ENCODE measurements at places on chromosomes 7 and 10. TPM values are rescaled to one million over a fixed set of nuclear protein-coding genes. Genes with fewer than 3 reads are reported as not detected.

DNA sequence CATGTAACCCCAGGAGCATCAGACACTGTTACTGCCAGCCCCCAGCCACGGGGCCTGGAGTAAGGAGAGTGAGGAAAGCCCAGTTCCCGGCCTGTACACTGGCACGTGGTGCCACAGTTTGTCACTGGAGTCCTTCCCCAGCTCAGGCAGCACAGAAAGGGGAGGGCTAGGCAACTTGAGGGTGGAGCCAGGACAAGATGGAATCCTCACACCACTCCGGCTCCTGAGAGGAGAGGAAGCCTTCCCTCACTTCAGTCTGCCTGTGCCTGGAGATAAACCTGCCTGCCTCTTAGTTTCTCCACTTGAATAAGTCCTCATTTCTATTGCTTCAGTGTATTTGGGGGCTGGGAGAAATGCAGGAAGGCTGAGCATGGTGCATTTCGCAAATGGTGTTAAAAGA, 176.0 kb downstream of the KIAA1217 start:
- H3K27me3 ChIP-seq = no peaks in the 10 kb centered on the region
- H3K36me3 ChIP-seq = no peaks in the 10 kb centered on the region
- DNase-seq = no peak
- no peak overlapping the region for H3K4me3 ChIP-seq

SPDYE8 gene
- total RNA-seq = not detected

GRCh38 chr10:77836299-77836820, 90.2 kb downstream of the DLG5 start:
- H3K27me3 ChIP-seq = no peaks in the 10 kb centered on the region
- H3K4me3 ChIP-seq = no peak overlapping the region
- H3K36me3 ChIP-seq = no peaks in the 10 kb centered on the region

DNA sequence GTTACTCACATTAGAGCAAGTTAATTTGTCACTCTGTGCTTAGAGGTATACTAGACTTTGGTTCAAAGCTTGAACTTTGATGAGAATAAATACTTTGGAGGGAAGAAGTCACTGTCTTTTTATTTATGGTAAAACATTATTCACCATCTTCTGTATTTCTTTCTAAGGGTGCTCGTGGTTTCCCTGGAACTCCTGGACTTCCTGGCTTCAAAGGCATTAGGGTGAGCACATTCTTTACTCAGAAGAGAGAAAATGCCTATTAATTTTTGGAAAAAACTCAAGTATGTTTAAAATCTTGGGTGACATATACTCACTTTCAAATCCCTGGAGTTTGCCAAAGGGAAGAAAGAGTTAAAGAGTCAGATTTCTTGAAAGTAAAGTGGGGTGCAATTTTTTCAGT, 10.8 kb downstream of the COL1A2 start:
- H3K27me3 ChIP-seq = no peaks in the 10 kb centered on the region
- H3K27ac ChIP-seq = no peak overlapping the region
- H3K36me3 ChIP-seq = no peaks in the 10 kb centered on the region
- H3K4me3 ChIP-seq = no peak overlapping the region
- H3K4me1 ChIP-seq = no peaks in the 10 kb centered on the region

GRCh38 chr7:129055294-129055816, 444 bp upstream of the TNPO3 start:
- H3K36me3 ChIP-seq = no peaks in the 10 kb centered on the region
- DNase-seq = no peak
- peak overlapping the region; percentile 87 for H3K4me3 ChIP-seq

- H3K27ac ChIP-seq = no peak overlapping the region
- peaks cover 5% of the 10 kb centered on the region for H3K4me1 ChIP-seq
- no peak for DNase-seq
- H3K4me3 ChIP-seq = no peak overlapping the region
- H3K27me3 ChIP-seq = no peaks in the 10 kb centered on the region
- no peaks in the 10 kb centered on the region for H3K36me3 ChIP-seq
Measured at GRCh38 chr10:24438800-24439199, 229.9 kb downstream of the KIAA1217 start.

- no peak overlapping the region for H3K27ac ChIP-seq
- H3K27me3 ChIP-seq = no peaks in the 10 kb centered on the region
- peaks cover 29% of the 10 kb centered on the region for H3K4me1 ChIP-seq
- no peaks in the 10 kb centered on the region for H3K36me3 ChIP-seq
- no peak for DNase-seq
Measured at GRCh38 chr7:156918635-156919034, 25.7 kb upstream of the LMBR1 start.

ZNF487 gene
- 1.6 TPM for total RNA-seq

DNA sequence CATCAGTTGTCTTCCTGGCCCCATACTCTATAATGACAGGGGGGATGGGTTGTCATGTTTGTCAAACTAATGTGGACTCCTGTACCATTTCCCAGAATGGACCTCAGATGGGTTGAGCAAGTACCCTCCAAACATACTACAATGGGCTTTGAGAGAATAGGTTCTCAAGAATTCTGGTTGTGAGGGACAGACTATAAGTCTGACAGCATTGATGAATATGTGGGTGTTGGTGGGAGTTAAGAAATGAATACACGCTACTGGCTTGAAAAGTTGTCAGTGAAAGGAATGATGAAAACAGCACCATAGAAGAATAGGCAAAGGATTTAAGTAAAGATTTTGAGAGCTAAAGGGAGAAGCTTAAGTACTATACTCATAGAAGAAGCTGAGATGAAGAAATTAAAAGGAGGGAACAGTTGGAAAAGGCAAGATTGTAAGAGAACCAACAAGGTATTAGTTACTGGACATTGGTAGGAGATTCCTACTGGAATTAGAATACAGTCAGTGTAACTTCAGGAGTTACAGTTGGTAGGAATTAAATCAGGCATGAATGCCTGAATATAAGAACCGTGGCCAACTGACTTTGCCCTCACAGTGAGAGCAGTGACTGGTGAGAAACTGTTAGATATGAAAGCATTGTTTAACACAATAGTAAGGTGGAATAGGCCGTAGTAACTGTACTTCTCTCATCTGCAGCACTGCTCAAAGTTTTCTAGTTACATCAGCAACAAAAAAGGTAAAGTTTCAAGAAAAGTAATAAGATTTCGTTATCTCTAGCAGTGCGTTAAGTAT, 86.3 kb downstream of the LCOR start:
- H3K4me1 ChIP-seq = peaks cover 3% of the 10 kb centered on the region
- H3K36me3 ChIP-seq = no peaks in the 10 kb centered on the region
- DNase-seq = no peak
- no peaks in the 10 kb centered on the region for H3K27me3 ChIP-seq
- H3K4me3 ChIP-seq = no peak overlapping the region

GRCh38 chr10:48981310-48981907, 41.8 kb upstream of the LRRC18 start:
- no peak overlapping the region for H3K4me3 ChIP-seq
- no peaks in the 10 kb centered on the region for H3K27me3 ChIP-seq
- peak; percentile 61 for DNase-seq
- no peaks in the 10 kb centered on the region for H3K4me1 ChIP-seq
- no peaks in the 10 kb centered on the region for H3K36me3 ChIP-seq

DNA sequence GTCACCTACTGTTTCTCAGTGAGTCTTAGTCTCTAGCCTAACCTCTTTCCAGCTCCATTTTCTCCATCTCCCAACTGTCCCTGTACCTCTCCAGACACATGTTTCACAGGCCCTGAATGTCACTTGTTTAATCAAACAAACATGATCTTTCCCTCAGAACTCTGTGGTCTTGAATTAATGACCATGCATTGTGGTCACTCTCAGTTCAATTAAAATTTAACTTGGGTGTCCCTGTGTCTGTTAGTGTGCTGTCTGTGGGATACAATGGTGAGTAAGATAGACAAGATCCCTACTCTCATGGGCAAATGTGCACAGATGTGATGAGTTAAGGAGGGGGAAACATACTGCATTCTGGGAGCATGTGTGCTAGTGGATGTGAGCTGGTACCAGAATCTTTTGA, 65.0 kb downstream of the RBM33 start:
- H3K4me1 ChIP-seq = peaks cover 36% of the 10 kb centered on the region
- no peak overlapping the region for H3K4me3 ChIP-seq
- no peaks in the 10 kb centered on the region for H3K27me3 ChIP-seq
- no peaks in the 10 kb centered on the region for H3K36me3 ChIP-seq

GRCh38 chr10:58954178-58954577, 222.3 kb upstream of the PHYHIPL start:
- H3K36me3 ChIP-seq = no peaks in the 10 kb centered on the region
- H3K27ac ChIP-seq = no peak overlapping the region
- H3K27me3 ChIP-seq = no peaks in the 10 kb centered on the region
- H3K4me1 ChIP-seq = peaks cover 9% of the 10 kb centered on the region
- H3K4me3 ChIP-seq = no peak overlapping the region

GRCh38 chr10:89574368-89574767, 39.0 kb upstream of the SLC16A12 start:
- no peaks in the 10 kb centered on the region for H3K36me3 ChIP-seq
- no peak overlapping the region for H3K27ac ChIP-seq
- peaks cover 13% of the 10 kb centered on the region for H3K4me1 ChIP-seq
- no peak overlapping the region for H3K4me3 ChIP-seq

ABCB1 gene
- total RNA-seq = 3.9 TPM

DNA sequence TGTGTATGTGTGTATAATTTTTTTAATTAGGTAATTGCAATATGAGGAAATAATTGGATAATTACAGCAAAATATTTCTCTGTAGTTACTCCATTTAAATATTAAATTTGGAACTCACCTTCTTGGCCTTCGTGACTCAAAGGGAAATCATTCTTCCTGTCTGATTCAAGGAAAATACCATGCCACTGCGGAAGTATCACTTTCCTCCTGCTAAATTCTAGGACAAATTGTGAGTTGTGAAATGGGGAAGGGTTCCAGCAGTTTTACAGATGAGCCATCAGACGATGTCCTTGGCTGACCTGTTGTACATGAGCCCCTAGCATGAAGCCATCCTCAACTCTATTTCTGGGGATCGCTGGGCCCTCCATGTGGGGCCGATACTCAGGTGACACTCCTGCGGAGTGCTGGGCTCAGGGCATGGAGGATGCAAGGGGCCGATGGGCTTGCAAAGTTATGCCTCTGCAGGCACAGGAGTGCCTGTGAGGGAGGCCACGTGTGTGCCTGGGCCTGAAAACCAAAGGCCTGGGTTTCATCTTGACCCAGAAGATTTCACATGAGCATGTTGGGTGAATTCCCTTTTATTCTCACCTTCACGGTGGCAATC, 179.6 kb upstream of the TCERG1L start:
- H3K4me1 ChIP-seq = no peaks in the 10 kb centered on the region
- H3K4me3 ChIP-seq = no peak overlapping the region
- no peak overlapping the region for H3K27ac ChIP-seq
- H3K36me3 ChIP-seq = no peaks in the 10 kb centered on the region
- no peak for DNase-seq

TACR2 gene
- 0.66 TPM for total RNA-seq

DNA sequence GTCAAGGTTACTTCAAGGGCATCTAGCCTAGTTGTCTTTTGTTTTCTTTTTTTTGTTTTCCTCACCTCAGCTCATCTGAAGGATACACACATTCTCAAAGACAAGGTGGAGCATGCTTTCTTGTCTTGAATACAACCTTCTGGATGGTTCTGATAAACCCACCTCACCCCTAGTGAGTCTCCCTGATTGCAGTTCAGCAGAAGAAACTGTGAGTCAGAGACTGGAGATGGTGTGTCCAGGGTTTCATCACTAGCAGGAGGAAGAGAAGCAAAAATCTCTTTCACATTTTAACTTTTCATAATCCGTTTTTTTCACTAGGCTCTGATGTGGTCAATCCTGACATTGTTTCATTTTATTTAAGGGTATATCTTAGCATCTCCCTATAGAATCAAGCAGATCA, 143.0 kb upstream of the NRBF2 start:
- no peak for DNase-seq
- no peaks in the 10 kb centered on the region for H3K4me1 ChIP-seq
- H3K27me3 ChIP-seq = no peaks in the 10 kb centered on the region
- no peak overlapping the region for H3K4me3 ChIP-seq
- no peaks in the 10 kb centered on the region for H3K36me3 ChIP-seq
- no peak overlapping the region for H3K27ac ChIP-seq

DNA sequence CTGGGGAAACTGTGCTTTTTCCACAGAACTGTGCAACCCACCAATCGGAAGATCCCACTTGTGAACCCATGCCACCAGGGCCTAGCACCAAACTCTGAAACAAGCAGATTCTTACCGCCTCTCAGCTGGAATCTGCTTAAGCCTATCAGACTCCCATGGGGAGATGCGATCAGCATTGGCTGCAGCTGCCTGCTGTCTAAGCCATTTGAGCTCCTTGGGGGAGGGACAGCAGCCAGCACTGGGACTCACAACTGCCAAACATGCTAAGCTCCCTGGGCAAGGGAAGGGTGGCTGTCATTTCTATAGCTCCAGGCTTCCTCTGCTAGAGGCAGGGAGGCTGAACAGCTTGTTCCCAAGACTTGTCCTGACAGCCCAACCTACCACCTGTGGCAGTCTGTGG, 283.8 kb downstream of the CDK14 start:
- no peak overlapping the region for H3K4me3 ChIP-seq
- no peaks in the 10 kb centered on the region for H3K4me1 ChIP-seq
- no peaks in the 10 kb centered on the region for H3K36me3 ChIP-seq
- DNase-seq = no peak
- H3K27ac ChIP-seq = no peak overlapping the region
- no peaks in the 10 kb centered on the region for H3K27me3 ChIP-seq

DNA sequence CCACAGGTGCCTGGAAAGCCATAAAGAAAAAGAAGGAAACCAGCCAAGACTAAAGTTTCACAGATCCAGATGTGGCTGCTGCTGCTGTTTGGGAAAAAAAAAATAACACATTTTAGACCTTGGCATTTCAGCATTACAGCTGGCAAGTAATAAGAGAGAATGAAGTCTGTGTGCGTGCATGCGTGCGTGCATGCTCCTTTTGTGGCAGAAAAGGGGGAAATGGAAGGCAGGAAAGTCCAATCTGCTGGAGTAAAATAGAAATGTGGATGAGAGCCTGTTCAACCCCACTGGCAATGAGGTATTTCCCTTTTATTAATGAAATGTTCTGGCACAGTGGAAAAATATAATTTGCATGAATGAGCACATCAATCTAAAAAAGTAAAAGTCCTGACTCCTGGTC, 137.0 kb upstream of the SEMA3A start:
- no peak overlapping the region for H3K4me3 ChIP-seq
- no peaks in the 10 kb centered on the region for H3K36me3 ChIP-seq
- no peaks in the 10 kb centered on the region for H3K27me3 ChIP-seq
- H3K4me1 ChIP-seq = no peaks in the 10 kb centered on the region
- DNase-seq = no peak

DNA sequence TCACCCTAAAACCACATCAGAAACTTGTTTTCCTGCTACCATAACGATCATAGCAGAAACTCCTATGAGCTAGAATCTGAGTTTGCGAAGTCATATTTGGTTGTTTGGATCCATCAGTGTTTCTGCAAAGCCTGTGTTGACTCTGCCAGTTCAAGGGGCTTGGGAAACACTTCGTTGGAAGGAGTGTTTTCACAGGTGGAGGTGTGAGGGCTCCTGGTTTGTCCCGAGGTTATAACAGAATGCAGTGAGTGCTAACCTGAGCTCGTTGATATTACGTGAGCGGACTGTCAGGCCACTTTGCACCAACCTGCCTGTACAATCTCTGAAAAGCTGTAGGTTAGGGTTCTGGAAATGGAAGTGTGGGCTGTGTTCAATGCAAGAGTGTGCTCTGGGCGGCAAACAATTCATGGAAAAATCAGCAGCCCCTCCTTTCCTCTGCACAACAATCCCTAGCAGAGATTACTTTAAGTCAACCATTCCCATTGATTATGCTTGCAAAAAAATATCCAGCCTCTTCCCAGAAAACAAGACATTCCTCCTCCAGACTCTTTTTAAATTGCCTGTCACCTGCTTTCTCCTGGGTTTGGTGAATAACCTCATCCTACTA, 622.0 kb downstream of the TYW1 start:
- no peaks in the 10 kb centered on the region for H3K4me1 ChIP-seq
- H3K27ac ChIP-seq = no peak overlapping the region
- no peak for DNase-seq
- no peaks in the 10 kb centered on the region for H3K27me3 ChIP-seq
- no peak overlapping the region for H3K4me3 ChIP-seq
